Stimulated activated CD8-positive, alpha-beta memory T cell treated with anti-CD3 and anti-CD28 coated beads, Interleukin-4, amount 100 ng/mL, for 24 hours (primary cell): ENCODE measurements at places on chromosomes 7 and 10.
A peak's percentile ranks its signal among the peaks of the same experiment; 100 is the strongest.

GRCh38 chr7:17301471-17302456 is 3.3 kb downstream of the AHR start:
- DNase-seq = peak; percentile 4

DNA sequence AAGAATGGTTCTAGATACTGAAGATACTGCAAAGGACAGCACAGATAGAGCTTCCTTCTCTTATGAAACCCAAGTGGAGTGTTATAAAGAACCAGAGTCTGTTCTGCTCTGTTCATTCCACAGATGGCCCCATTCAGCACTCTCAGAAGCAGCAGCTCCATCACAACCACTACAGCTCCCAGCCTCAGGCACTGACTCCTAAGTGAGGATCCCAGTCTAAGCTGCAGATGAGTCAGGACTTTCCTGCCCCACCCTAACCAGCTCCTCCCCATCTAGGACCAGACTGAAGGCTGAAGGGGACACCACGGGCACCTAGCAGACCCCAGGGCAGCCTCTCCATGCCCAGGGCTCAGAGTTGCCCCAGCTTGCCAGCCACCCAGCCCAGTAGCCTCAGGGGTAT is 379.8 kb downstream of the GRID1 start:
- no peak for DNase-seq

GRCh38 chr7:40231796-40232195 is 97.0 kb downstream of the SUGCT start:
- no peak for DNase-seq

DNA sequence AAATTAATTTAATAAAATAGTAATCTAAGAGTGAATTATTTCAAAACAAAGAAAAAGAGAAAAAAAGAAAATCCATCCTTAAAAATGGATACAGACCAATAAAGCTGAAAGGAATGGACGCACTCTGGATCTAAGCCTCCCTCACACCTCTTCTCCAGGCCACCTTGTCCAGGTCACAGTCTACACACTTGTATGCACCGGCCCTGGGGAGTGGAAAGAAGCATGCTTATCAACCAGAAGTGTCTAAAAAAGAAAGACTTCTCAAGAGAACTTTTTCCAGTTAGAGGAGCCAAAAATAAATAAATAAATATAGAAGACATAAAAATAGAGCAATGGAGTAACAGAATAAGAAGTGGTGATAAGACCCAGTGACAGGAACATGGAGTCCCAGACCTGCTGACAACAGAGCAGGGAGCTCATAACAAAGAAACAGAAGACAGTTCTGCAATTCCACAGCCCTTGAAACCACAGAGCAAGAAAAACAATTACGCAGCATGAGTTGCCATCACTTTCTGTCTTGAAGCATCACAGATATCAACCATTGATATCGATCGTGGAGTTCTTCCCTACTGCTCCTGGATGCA is 311.7 kb upstream of the NFE2L3 start:
- no peak for DNase-seq

DNA sequence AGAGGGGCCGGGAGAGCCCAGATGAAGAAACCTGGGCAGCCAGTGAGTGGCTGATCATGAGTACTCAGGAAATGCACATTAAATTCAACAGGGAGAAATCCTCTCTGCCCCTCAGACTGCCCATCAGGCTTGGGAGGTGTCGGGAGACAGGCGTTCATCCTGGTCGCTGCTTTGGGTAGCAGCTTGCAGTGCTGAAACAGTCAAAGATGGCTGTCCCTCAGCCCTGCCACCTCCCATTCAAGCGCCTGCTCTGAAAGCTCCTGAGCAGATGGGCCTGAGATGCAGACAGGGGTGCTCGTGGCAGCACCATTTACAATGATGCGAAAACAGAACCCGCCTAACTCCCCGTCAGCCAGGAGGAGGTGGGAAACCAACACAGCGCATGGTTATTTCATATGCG is 3.6 kb upstream of the JAKMIP3 start:
- no peak for DNase-seq

DNA sequence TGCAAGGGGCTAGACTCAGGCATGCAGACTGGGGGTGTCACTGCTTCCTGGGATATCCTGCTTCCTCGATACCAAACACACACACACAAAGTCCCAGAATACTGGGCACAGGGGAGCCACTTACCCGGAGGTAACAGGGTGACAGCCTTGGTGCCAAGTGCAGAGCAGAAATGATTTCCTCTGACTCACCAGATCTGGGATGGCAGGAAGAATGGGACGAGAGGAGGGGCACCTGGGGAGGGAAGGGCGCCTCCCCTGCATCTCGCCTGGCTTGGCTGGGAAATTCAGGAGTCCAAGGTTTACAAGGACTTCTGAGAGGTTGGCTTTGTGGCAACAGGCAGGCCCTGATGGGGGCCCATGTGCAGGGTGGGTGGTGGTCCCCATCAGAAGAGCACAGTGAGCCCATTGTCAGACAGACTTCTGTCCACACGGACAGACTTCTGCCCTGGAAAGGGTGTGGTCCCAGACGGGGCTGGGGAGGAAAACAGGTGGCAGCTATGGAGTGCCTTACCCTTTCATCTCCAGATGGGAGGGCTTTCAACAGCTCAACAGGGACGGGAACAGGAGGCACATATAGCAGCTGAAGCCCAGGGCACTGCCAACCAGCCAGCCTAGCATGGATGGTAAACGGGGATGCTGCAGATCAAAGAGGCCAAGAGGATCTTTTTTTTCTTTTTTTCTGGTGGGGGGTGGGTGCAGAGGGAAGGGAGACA is 9.7 kb upstream of the CCL24 start:
- no peak for DNase-seq

DNA sequence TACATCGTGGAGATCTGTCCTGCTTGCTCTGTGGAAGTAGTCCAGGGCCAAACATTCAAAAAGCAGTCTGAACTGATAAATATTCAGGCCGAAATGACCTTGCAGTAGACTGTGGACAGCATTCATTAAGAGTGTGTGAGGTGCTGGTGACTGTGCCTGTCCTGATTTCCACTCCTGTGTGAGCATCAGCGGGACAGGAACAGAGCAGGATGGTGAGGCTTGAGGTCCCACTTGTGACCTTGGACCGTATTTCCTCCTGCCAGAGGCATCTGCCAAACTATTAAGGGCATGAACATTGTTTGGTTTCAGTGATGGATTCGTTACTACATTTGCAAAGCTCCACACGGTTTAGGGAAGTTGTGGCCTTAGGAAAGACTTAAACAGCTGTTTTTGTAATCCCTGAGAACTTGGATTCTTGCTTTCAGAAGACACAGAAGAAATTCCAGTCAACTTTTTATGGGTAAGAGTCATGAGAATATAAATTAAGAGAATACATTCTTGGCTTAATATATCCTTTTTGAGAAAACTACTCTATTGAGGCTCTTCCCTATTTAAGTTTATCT is 32.8 kb downstream of the CCNY start:
- DNase-seq = no peak

- no peak for DNase-seq
These were observed 52.5 kb downstream of the CSGALNACT2 start for GRCh38 chr10:43190775-43191174.

DNA sequence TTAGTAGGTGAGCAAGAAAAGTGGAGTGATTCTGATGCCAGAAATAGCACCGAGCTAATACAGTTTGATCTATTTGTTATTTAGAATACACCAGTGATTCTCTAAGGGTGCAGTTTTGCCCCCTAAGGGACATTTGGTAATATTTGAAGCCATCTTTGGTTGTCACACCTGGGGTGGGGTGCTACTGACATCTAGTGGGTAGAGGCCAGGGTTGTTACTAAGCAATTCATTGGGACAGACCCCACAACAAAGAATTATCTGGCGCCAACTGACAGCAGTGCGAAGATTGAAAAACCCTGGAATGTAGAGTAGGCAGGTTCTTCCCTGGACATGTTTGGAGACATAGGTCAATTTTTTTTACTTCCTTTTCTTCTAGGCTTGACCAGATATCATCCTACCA is 14.6 kb downstream of the PALS2 start:
- DNase-seq = peak; percentile 7

DNA sequence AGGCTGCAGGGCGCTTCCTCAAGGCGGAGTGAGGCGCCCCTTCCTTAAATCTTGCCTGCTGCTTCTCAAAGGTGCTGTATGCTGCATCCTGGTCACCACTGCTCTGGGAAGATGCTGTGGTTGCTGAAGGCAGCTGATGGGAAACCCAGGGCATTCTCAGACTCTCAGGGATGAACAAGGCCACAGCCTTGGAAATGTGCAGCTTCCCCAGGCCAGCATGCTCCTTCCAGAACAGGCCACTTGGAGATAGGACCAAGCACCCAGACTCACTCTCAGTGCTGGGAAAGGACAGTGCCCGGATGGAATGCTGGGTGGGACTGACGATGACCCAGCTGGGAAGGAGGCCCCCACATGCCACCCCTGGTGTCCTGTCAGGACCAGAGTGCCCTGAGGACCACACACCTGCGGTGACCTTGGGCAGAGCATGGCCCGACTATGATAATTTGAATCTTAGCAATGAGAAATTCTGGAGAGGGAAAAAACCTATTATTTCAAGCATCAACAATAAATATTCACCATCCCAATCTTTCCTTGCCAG is 235.5 kb downstream of the TNS3 start:
- DNase-seq = no peak

DNA sequence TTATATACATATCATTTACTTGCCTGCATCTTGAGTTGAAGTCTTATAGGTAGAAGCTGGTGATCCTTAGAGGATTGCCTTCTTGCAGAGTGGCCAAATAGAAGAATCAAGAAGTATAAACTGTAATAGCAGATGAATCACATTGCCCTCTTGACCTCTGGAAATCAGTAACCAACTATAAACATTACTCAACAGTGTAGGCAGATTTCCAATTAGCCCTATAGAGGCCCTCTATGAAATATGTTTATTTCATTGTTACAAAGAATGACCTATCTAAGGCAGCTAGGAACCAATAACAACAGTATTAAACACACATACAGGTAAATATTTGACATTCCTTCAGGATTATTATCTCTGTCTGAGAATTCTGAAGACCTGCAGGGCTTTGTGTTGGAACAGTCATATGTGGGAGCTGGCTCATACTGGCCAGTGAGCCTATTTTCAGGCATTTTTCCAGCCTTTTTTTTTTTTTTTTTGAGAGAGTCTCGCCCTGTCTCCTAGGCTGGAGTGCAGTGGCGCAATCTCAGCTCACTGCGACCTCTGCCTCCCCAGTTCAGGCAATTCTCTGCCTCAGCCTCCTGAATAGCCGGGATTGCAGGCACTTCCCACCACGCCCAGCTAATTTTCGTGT is 7.2 kb upstream of the SRI start:
- DNase-seq = no peak

DNA sequence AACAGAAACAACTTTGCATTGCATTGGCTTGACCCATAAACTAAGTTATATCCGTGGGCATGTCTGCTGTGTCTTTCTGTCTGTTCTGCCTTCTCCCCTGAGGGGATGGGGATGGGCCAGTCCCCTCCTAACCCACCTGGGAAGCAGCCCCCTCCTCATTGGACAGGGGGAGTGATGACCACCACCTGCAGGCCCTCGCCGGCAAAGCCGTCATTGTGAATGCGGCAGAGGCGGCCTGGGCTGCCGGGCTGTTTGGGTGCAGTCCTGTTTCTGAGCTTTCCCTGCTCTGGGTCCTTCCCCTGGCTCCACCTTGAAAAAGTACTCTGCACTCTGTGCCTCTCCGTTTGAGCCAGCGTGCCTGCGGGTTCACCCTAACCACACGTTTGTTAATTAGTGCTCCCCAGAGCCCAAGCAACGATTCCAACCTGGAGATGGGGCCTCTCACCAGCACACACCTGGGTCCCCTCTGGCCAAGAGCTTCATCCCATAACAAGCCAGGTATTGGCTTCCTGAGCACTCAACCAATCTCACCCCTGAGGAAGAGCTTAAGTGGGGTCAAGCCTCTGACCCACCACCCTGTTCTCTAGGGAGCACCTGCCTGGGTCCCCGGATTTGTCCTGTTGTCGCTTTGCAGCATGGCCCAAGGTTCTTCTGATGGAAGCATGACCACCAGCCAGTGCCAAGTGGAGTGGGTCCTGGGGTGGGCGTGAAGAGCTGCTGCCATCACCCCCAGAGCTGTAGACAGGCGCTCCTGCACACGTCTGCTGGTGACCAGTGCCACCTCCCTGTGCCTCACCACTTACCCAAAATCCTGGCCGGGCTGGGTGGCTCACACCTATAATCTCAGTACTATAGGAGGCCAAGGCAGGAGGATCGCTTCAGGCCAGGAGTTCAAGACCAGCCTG is 39.4 kb upstream of the ZMIZ2 start:
- DNase-seq = no peak

DNA sequence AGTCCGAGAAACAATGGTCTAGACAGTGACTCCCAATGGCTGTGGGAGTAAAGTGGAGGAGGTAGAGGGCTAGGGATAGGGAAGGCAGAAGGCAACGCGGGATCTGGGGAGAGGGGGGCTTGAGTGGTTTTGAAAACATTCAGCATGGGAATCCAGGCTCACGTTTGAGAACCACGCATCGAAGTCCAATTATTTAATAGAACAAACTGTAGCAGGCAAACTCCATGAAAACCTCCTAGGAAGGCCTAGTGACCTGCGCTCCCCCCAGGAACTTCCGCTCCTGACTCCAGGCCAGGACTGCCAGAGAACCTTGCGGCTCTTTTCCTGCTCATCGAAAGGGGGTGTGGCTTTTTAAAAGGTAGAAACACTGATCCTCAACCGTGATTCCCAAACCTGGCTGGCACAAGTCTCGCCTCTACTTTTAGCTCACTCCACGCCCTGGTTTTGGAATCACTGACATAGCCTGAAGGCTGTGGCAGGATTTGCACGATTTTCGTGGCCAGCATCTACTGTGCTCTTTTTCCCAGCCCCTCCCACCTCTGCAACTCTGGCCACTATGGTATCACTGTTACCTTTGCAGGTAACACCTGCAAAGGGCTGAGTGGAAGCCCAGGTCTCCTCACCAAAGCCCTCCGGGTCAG is 43.4 kb downstream of the MYOF start:
- no peak for DNase-seq

DNA sequence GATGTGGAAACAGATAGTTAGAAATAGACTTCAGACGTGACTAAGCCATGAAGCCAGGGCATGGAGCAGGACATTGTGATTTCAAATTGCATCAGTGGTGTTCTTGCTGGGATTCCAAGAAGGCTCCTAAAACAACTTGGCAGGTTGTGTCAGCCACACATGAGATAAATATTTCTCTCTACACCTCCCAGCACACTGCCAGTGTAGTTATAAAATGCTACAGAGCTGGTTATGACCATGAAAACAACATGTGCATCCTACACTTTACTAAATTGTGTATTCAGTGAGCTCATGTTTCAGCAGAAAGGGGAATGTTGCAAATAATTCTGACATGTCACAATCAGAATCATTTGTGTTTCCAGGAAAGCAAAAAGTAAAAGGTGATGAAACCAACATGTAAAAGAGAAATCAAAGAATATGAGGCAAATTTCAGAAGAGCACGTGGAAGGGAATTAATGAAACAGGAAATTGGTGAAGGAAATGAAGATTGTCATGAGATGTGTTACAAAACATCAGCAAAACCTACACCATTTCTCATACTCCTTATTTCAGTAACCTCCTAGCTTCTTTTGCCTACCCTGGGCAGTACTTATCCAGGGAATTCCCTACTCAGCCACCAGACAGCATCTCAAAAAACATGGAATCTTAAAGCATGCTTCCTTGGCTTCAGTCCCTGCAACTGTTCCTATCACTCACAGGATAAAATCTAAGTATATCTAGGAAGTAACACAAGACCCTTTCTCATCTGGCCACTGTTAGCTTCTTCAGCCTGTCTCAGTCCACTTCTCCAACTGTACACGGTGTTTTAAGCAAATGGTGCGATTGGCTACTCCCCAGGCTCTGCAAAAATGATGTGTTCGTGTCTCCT is 5.8 kb upstream of the CYP3A7 start:
- no peak for DNase-seq

GRCh38 chr7:22417841-22418240 is 60.9 kb upstream of the RAPGEF5 start:
- DNase-seq = no peak
